ENCODE measurements at places on chromosomes 16 and 17. TPM values are rescaled to one million over a fixed set of nuclear protein-coding genes. Genes with fewer than 3 reads are reported as not detected.

TVP23C gene
- total RNA-seq, result 29.4 TPM

- DNase-seq, result no peak
Measured at GRCh38 chr16:77450790-77451487, 16.1 kb upstream of the ADAMTS18 start.

GRCh38 chr16:4332623-4333307, 16.9 kb downstream of the GLIS2 start:
- no peak for DNase-seq

- DNase-seq, result no peak
Measured at GRCh38 chr17:17304521-17304985, 1.4 kb downstream of the NT5M start.
